CMK (cell line): ENCODE measurements at places on chromosomes 13 and 19.

DNA sequence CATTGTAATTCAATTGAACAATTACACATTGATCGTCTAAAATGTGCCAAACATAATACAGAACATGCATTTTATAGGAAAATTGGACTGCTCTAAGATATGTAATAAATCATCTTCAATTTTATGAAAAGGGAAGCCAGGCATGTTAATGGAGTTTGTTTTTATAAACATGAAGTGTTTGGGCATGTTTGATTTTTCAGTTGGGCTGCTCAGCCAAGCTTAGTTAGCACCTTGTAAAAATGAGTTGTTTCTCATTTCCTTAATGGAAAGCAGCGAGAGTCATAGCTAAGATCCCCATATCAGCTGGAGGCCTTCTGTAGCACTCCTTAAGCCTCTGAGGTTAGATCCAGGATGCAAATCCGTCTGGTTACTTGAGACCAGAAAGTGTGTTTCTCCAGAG, 422.3 kb downstream of the SPRY2 start:
- no peak for DNase-seq

- DNase-seq = no peak
Observed at GRCh38 chr13:64272681-64273080, 2857.0 kb upstream of the PCDH20 start.

DNA sequence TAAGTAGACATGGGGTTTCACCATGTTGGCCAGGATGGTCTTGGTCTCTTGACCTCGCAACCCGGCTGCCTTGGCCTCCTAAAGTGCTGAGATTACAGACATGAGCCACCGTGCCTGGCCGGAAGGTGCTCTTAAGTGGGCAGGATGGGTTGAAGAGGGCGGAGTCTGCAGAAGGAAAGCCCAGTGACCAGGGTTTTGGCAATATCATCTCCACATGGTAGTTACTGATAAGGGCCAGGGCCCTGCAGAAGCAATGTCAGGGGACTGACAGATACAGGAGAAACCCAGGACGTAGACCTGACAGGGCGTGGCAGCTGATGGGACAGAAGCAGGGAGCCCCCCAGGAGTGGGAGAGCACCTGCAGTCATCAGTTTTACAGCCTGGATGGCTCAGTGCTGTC, 45.7 kb upstream of the RNF113B start:
- DNase-seq = peak; percentile 97

DNA sequence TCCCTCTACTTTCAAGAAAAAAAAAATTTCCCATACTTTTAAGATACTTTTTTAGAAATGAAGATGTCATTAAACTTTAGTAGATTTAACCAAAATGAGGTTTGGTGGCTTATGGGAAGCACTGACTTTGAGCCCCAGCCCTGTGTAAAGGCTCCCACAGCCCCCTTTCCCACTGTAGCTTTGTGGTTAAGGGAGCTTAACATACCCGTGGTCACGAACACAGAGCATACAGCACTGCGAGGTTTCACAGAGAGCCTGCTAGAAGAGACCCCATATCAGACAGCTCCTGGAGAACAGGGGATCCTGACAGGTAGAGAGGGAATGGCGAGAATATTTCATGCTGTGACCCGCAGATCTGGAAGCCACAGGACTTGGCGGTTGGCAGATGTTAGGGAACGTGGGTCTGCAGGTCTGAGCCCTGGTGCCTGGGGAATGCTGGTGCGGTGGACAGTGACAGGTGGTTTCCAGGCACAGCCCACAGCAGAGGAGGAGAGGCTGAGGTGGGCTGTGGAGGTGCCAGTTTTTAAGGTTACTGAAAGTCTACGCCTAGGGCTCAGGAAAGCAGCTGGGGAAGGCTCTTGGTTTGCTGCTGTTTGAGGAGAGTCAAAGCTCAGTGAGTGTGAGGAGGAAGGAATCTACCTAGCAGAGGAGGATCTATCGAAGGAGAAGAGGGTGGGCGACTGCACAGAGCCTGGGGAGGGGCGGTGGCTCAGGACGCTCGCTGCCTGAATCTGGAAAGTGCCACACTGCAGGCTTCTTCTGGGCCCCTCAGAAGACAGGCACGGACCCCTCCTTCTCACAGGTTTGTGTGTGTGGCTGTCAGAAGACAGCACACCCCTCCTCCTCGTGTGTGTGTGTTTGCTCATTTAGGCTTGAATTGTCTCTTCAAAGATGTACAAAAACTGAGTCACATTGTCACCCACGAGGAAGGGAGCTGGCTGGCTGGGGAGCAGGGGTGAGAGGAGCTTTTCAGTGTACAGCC, 49.9 kb downstream of the SLC7A9 start:
- no peak for DNase-seq

DNA sequence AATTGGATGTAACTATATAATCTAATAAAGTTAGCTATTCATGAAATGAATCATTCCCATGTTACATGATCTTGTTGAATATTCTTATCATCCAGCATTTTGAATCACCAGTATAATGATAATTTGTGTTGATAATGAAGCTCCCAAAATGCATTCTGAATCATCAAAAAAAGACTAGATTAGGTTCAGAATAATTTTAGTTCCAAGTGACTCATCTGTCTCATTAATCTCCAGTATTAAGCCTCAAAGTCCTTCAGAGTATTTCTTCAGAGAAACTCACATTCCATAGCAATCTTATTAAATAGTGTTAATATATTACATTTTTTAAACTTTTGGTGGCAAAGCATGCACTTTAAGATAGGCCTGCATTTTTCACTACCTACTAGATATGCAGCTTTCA, 207.5 kb downstream of the SLITRK5 start:
- no peak for DNase-seq

DNA sequence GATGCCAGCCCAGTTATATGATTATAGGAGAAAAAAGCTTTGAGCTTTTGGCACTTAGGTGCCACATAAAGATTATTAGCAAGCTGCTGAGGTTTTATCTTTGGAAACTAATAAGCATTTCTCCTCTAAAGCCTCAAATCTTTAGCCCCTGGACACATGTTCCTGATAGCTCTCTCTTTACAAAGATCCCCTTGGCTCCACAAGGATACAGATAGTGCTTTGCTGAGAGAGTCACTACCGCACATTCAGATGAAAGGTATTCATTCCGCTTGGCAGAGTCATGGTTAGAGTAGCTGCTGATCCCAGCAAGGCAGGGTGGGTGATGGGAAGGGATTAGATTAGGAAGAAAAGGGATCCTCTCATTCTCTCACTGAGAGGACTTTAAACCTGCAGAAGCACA, 28.2 kb upstream of the PSG7 start:
- no peak for DNase-seq

- DNase-seq = no peak
Observed at GRCh38 chr13:99434258-99434788, 66.9 kb upstream of the TM9SF2 start.

GRCh38 chr19:49149652-49150105, 5.5 kb downstream of the HRC start:
- peak; percentile 71 for DNase-seq

- no peak for DNase-seq
Observed at GRCh38 chr19:39129116-39129515, 3.5 kb downstream of the PAK4 start.

DNA sequence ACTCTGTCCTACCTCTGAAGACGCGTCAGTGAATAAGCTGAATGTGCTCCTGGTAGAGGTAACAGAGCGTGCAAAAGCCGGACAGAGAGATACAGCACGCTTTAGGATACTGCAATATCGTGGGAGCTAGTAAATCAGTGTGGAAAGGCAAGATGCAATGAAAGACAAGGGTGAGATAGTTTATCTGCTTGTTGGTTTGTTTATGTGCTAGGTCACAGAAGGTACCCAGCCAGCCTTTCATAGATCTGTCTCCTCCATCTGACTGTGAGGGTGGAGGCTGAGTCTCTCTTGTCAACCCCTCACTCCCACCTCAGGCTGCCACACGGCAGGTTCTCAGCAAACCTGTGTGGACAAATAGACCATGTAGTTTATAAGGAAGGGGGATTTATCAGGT, 904 bp upstream of the GIPC1 start:
- DNase-seq = no peak

- no peak for DNase-seq
Observed at GRCh38 chr19:30547246-30547645, 175.1 kb downstream of the ZNF536 start.

DNA sequence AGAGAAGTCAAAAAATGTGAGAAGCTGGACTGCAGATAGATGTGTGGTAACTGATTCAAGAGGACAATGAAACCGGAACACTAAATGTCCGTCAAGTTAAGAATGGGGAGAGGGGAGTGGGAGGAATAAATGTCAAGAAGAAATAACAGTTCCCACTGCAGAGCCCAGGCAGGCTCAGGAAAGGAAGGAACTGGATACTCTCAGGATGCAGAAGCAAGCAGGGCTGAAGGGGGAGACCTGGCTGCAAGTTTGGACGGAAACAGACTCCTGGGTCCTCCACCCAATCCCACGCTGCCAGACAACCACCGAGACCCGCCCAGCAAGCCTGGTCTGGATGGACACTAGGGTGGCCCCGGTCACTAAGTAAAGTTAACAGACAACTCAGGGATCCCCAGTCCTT, 18.1 kb downstream of the TUBGCP3 start:
- DNase-seq = no peak

- DNase-seq = no peak
Observed at GRCh38 chr13:109785141-109785891, 1.1 kb downstream of the IRS2 start.

GRCh38 chr13:51370116-51370515, 30.6 kb downstream of the SERPINE3 start:
- DNase-seq = no peak

- DNase-seq = no peak
Observed at GRCh38 chr19:45117167-45117594, 24.2 kb downstream of the PPP1R37 start.

GRCh38 chr19:33685541-33685940, 63.8 kb downstream of the CHST8 start:
- DNase-seq = no peak

GRCh38 chr19:47044946-47045866, 3.2 kb downstream of the TMEM160 start:
- DNase-seq = no peak

DNA sequence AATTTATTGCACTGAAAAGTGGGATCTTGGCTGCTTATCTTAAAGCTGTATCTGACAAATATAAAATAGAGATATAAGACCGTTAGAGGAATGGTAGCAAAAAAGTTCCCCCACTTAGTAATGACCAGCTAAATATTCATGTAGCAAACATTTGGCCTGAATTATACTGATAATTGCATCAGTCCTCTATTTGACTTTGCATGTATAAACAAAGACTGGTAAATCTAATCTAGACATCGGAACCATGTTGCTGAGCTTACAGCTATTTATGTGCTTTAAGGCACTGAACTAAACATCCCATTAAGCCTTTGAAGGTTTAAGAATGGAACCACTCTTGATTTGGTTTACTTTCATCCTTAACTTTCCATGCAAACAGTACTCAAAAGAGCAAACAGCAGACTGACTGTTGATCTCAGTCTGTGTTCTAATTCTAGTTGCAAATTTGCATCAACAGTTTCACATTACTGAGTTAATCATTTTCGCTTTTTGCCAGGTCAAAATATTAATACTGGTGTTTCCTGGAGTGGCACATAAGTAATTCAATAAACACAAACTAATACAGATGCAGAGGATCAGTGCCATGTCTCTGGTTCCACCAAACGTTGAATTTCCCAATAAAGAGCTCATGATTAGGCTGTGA, 203.5 kb upstream of the HTR2A start:
- DNase-seq = no peak

DNA sequence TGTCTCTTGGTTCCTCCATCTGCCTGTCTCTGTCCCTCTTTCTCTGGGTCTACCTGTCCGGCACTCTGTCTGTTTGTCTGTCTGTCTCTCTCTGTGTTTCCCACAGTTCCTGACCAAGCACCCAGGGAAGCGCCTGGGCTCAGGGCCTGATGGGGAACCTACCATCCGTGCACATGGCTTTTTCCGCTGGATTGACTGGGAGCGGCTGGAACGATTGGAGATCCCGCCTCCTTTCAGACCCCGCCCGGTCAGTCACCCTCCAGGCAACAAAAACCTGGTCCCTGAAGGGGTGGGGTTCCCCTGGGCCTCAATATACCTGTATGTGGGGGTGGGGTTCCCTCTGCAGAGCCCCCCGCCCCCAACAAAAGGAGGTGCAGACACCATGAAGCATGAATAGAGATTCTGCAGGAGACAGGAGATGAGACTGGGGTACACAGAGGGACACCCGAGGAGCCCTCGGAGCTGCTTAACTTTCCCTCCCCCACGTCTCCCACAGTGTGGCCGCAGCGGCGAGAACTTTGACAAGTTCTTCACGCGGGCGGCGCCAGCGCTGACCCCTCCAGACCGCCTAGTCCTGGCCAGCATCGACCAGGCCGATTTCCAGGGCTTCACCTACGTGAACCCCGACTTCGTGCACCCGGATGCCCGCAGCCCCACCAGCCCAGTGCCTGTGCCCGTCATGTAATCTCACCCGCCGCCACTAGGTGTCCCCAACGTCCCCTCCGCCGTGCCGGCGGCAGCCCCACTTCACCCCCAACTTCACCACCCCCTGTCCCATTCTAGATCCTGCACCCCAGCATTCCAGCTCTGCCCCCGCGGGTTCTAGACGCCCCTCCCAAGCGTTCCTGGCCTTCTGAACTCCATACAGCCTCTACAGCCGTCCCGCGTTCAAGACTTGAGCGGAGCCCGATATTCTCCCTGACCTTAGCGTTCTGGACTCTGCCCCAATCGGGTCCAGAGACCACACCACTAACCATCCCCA, 2.6 kb upstream of the CACNG7 start:
- DNase-seq = no peak

DNA sequence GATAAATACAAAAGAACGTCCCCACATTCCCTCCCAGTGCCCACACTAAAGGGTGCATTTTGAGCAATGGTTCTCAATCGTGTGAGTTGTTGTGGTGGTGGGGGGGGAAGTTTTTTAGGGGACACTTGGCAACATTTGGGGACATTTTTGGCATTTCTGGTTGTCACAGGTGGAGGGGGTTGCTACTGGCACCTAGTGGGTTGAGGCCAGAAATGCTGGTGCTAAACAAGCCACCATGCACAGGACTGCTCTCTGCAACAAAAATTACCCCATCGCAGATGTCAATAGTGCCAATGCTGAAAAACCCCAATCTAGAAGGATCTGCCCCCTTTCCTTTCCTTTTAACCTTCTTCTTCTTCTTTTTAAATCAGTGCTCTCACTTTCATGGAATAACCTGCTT, 453.3 kb downstream of the TSHZ3 start:
- no peak for DNase-seq

GRCh38 chr19:7788178-7788932, 25.3 kb downstream of the CLEC4M start:
- no peak for DNase-seq

DNA sequence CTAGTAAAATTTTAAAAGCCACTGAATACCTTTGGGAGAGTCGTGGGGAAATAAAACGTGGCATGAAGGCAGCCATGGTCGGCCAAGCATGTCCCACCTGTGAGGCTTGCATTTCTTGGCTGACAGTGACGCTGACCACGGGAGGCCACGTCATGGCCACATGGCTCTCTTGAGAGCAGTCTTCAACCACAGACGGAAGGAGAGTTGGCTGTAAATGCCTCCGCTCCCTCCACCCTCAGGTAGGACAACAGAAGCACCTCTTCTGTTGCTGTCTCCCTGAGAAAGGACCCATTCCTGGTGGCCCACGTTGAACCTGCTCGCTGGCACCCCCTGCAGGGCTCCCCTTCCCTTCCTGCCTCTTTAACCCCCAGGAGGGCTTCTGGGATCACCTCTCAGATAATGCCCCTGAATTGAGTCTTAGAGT, 10.6 kb upstream of the LRRC25 start:
- no peak for DNase-seq

- DNase-seq = no peak
Observed at GRCh38 chr13:86825410-86825809, 845.8 kb upstream of the SLITRK5 start.
